ENCODE measurements at places on chromosomes 3 and 15.

DNA sequence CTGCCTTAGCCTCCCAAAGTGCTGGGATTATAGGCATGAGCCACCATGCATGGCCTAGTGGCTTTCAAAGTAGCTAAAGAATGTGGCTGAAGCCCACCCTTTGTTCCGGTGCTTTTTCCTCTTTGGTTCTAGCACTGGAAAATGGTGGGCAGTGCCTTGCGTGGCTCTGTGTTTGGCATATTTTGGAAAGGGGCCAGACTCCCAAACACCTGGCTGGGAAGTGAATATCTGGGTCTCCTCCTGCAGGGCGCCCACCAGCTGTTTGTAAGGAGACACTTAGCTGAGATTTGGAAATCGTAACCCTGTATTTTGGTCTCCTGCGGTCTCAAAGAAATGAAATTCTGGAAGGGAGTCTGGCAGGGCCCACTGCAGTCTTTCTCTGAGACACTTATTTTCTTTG, 336.4 kb downstream of the IL20RB start:
- DNase-seq, result no peak

DNA sequence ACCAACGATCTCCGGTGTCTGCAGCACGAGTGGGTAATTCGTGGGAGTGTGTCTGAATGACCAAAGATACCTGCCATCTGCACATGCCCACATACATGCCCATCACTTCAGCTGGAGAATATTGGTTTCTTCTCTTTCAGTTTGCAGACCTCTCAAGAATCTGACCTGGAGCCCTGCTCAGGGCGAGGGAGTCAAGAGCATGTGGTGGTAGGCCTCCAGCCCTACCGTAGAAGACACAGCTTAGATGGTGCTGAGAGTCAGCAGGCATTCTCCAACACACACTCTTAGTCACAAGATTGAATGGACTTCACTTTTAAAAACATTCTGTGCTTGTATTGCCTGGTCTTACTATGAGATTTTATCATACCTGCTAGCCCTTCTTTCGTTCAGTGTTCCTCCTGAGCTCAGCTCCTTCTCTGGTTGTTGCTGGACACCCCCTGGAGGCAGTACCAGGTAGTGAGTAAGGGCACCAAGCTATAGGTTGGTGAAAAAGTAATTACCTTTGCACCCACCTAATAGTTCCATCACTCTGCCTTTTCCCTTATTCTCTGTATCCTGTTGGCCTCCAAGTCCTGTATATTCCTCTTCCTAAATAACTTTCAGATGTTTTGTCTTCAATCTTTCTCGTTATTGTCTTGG, 252.0 kb downstream of the CACNA2D3 start:
- DNase-seq, result no peak

DNA sequence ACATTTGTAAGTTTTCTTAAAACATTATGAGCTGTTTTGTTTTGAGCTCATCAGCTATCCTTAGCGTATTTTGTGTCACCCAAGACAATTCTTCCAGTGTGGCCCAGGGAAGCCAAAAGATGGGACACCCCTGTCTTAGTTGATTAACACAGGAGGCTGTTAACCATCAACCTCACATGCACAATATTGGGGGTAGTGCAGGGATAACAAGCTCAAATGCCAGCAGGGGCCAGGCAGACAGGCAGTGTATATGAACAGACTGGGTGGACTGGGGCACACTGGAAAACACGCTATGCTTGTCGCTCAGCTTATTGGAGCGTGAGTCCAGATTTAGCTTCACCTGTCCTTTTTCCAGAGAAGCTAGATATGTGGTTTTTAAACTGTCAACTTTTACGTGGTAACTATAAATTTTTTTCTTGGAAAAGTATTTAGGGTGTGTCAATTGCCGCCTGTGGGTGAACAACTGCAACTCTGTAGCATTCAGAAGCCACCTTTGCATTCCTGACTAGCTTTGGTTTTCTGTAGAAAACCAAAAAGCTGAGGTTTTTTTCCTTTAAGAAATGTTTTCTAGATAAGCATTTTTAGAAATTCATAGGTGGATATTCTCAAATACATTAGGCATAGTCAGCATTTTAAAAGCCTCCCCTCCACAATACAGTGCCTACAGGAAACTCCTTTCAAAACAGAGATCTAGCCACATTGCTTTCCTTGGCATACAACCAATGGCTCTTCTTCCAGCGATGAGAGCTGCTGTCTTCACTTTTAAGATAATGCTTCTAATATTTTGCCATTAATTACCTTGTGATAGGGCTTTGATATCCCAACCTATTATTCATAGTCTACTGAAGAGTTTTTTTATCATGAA, 14.6 kb downstream of the PSMD6 start:
- DNase-seq, result no peak

DNA sequence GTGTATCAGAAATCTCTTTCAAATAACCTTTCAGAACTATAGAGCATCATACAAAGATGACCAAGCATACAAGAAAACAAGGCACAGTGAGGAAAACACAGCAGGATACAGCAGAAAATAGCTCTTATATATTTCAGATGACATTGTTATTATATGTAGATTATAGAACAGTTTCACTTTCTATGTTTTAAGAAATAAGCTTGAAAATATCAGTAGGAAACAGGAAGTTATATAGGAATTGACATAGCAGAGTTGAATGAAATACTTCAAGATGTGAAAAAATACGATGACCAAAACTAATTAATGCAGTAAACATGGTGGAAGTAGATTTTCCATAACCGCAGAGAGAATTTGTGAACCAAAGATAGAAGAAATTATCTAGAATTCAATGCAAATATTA, 75.2 kb downstream of the LYSMD4 start:
- no peak for DNase-seq

- no peak for DNase-seq
Measured at GRCh38 chr3:69499899-69500421, 114.1 kb upstream of the FRMD4B start.

- peak; percentile 17 for DNase-seq
Measured at GRCh38 chr3:47421741-47422649, 41.2 kb downstream of the PTPN23 start.

DNA sequence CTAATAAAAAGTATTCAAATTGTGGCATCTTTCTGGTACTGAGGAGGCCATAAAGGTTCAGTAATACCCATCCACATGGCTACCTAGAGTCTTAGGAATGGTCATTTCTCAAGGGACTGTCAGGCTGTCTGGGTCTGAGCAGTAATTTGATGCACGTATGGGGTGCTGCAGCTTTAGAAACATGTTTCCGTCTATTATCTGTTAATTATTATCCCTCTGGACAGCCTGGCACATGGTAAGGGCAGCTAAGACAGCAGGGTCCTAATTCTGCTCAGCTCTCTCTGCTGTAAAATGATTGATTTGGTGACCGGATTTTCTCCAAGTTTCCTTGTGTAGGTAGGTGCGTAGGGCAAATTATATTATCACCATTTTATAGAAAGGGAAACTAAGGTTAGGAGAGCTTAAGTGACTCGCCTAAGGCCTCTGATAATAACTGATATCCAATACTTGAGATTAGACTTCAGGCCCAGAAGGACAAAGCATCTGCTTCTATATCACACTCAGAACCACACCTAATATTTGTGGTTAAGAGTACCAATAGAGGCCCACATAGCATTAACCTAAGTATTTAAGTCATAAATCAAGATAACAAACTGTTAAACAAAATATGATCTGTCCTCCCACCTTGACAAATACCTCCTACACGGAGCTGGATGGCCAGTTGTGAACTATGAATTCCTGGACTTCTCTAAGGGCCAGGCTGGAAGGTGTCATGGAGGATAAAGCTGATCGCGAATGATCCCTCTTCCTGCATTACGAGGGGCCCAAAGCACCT, 2.9 kb upstream of the RAP2B start:
- no peak for DNase-seq

GRCh38 chr3:9916734-9917680, at the start of gene IL17RC:
TSS of gene IL17RC (plus strand) at chr3:9917098. CDS start at chr3:9917316, 218 bp downstream.
- peak; percentile 54 for DNase-seq

DNA sequence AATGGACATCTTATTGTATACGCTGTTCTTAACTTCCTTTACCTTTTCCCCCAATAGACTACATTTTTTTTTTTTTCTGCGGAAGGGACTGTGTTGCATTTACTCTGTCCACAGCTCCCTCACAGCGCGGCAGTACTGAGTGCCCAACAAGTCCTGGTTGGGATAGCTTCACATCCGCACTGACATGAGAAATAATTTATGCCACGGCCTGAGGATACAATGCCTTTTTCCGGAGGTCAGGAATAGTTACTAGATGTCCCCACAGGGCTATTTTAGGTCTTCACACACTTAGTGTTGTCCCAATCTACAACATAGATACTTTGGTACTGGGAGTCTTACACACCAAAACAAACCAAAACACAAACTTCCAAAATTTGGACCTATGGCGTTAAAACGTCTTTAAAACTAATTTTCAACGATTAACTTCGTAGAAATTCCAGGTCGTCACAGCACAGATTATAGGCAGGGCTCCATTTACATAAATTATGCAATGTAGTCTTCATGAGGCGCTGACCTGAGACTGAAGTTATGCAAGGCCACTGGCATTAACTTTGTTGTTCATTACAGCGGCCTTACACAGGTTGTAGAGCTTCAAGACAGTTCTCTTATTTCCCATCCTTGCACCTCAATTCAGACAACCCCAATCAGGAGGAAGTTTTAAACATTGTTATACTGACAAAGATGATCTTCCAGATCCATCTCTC, 989 bp upstream of the PPIB start:
- no peak for DNase-seq

GRCh38 chr3:15069441-15069840, 4.3 kb upstream of the MRPS25 start:
- no peak for DNase-seq

DNA sequence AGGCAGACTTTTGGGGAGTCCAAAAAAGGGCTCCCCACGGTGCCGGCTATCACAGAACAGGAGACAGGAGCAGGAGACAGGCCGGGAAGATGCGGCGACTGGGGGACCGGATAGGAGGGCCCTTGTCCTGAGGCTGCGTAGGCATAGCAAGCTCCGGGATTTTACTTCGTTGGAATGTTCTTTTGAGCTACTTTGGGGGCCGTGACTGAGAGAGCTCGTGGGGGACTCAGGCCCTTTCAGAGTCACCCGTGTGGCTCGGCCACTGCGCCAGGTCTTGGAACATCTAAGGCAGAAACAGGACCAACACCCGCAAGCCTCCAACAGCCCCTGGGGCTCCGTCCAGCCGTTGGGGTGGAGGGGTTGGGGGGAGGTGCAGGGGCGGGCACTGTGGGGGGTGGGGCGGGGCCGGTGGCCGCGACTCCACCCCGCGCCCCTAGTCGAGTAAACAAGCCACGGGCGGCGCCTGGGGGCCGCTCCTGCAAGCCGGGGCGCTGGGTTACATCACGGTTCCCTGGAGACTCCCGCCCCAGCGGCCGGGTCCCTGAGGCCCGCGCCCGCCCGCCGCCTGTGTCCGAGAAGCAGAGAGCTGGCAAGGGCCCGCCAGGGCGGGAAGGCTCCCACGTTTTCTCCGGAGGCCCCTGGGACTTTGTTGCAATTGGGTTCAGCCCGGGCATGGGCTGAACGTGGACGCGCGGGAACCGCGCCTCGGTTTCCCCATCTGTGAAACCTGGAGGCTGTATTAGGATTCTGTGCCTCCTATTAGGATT, 23.3 kb upstream of the C15orf39 start:
- no peak for DNase-seq

GRCh38 chr3:38421679-38422336, 31.9 kb upstream of the ACVR2B start:
- DNase-seq, result no peak

- no peak for DNase-seq
Measured at GRCh38 chr3:139675327-139675726, 2.4 kb downstream of the NMNAT3 start.

GRCh38 chr3:190444576-190445145, 5.0 kb downstream of the TMEM207 start:
- DNase-seq, result no peak

- no peak for DNase-seq
Measured at GRCh38 chr15:87547470-87548181, 708.9 kb downstream of the NTRK3 start.

DNA sequence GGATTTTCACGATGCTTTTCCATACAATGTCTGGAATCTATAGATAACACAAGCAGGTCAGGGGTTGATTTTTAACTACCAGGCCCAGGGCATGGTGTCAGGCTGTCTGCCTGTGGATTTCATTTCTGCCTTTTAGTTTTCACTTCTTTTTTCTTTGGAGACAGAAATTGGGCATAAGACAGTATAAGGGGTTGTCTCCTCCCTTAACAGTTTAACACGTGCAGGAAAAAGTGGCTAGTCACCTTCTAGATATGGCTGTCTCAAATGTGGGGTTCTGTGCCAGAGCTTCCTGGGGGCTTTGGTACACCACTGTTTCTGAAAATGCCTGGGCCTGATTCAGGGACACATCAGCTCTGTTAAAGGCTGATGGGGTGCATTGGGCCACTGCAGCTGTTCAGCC, 7.4 kb upstream of the ZNF589 start:
- DNase-seq, result no peak

DNA sequence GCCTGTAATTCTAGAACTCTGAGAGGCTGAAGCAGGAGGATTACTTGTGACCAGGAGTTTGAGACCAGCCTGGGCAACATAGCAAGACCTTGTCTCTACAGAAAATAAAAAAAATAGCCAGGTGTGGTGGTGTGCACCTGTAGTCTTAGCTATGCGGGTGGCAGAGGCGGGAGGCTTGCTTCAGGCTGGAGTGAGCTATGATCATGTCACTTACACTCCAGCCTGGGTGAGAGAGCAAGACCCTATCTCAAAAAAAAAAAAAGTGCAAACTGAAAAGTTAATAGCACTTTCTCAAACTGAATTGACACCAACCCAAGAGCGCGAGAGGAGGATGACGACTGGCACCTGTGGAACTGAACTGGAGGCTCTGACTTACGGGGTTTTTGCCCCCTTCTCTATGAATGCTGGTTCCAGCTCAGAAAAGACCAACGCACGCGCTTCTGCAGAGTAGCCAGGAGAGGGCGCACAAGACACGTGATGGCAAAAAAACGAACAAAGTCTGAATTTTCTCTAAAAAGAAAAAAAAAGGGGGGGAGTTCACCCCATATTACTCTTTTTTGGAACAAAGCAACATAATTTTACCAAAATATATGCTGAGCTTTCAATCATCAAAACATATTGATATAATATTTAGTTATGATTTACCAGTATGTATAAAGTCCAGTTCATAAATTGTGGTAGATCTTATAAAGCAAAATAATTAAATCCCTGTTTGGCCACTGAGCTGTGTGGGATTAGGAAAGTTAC, 23.7 kb downstream of the CFAP92 start:
- peak; percentile 65 for DNase-seq

DNA sequence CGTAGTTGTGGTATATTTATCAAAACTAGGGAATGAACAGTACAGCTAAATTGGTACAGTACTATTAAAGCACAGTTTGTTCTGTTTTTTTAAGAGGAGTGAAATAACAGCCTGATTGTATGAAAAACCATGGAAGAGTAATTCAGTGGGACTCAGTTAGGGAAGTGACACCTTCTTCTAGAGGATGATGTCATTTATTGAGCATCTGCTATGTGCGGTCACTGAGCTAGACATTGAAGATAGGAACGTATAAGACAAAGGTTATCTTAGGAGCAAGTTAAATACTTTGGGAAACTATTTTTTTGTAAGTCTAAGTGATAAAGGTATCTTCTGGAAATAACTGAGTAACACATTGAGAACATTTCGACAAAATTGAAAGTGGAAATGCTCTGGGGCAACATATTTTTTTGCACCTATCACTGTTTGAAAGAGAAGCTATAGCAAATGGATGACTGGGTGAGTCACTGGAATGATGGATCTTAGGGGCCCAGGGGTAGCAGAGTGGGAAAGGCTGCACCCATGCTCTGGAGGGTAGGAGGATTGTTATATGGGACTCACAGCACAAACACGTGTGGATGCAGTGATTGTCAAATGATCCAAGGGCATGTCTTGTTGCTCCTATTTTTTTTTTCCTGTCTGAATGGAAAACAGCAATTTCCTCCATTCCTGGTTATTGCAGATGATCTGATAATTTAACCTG, 43.0 kb downstream of the OXNAD1 start:
- no peak for DNase-seq

- no peak for DNase-seq
Measured at GRCh38 chr3:51384055-51384725, 901 bp upstream of the MANF start.
